ENCODE measurements at places on chromosomes 12 and 14.

DNA sequence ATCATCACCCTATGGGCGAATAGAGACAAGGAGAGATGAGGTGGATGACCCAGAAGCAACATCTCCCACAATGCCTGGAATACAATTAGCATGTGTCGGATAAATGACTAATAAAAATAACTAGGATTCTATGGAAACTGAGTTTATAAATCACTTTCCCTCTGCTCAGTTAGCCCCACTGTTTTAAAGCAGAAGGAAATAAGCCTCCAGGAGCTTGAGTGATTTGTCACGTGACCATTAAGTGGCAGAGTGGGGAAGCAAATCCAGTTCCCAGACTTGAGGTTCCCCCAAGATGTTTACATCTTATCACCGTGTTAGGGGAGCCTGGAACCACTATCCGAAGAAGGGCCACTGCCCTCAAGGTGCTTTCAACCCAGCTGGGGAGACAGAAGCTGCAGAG lies 136.5 kb upstream of the CCND2 start:
- DNase-seq, result no peak

DNA sequence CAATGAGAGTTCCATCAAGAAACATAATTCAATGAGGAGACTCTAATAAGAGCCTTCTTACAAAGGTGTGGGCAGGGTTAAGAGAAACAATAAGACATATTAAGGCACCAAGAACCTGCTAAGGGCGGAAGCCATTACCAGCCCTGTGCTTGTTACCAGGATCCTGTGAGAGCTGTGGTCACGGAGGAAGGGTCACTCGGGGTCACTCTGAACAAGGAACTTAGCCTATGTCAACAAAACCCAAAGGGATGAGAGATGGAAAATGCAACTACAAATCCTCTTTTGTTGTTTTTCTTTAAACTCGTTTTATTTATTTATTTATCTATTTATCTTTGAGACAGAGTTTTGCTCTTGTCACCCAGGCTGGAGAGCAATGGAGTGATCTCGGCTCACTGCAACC lies 460.4 kb upstream of the CCDC196 start:
- DNase-seq, result no peak

GRCh38 chr14:70988452-70988851 lies 81.2 kb downstream of the PCNX1 start:
- DNase-seq, result peak; percentile 34

- DNase-seq, result no peak
These were observed 17.9 kb downstream of the DERA start for GRCh38 chr12:15928870-15929571.

DNA sequence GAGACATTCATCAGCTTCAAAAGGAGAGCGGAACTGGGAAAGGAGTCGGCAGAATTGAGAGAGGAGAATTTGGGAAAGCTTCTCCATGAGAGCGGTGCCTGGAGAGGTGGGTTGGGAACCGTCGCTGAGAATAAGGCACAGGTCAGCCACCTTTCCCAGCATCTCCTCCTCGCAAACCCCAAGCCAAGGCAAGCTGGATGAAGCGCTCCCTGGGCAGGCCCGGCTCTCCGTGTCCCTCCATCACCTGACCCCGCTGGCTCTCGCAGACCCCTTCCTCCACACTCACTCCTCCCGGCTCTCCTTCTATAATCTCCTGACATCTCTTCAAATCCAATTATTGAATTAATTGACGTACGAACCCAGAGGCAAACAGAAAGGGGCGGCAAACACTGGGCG lies 18.9 kb upstream of the ATP5MC2 start:
- DNase-seq, result no peak

- no peak for DNase-seq
These were observed 70.1 kb upstream of the GPATCH2L start for GRCh38 chr14:76081642-76082041.

GRCh38 chr12:61355105-61355504 lies 905.1 kb upstream of the USP15 start:
- DNase-seq, result no peak

DNA sequence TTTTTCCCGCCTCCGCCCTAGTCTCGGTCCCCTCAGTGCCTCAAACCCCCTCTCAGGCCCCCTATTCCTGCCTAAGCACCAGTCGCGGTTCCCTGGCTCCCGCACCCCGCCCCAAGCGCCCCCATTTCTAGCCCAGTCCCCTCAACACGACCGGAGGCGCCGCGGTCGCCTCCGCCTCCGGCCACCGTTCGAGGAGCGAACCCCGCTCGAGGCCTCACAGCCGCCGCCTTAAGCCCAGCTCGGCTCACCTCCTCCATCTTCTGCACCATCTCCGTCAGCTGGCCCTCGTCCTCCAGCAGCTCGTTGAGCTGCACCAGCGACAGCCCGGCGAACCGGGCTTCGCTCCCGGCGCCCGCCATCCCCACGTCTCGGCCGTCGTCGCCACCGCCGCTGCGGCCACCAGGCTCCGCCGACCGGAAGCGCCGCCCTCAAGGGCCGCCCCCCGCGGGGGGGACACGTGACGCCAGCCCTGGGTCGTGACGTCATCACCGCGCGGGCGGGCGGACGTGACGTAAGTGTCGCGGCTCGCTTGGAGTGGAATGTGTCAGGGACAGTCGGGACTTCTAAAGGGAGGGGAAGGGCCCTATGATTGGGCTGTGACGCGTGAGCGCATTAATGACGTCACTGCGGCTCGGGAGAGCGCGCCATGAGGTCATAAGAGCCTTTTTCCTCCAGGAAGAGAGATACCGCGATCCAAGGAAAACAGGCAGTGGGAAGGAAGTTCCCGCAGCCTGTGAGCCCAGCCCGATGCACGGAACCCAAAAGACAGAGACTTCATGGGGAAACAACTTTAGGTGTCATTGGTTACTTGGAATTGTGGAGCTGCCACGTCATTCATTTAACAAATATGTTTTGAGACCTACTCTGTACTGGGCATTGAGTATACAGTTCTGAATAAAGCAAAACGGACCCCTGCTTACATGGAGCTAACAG lies at the start of gene VPS37B:
VPS37B (minus strand) TSS at position 421 of the 933 bp plus-strand sequence; CDS start at position 359, 62 bp downstream.
- peak; percentile 87 for DNase-seq

- no peak for DNase-seq
These were observed 140.8 kb downstream of the TTC7B start for GRCh38 chr14:90675399-90675798.

DNA sequence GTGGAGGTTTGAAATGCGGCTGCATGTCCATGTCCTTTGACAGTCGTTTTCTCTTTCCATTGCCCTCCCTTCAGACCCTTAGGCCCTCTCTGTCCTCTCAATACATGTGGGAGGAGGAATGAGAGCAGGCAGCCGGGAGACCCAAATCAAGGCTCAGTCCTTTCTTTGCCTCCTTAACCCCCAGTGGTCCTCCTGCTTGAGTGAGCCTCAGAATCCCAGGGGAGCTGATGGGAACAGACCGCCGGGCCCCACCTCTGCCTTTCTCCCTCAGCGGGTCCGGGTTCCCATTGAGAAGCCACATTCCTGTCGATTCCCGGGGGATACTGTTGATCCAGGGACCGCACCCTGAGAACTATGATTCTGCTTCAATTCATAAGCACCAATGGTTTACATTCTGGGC lies 77.9 kb upstream of the RFLNA start:
- no peak for DNase-seq

DNA sequence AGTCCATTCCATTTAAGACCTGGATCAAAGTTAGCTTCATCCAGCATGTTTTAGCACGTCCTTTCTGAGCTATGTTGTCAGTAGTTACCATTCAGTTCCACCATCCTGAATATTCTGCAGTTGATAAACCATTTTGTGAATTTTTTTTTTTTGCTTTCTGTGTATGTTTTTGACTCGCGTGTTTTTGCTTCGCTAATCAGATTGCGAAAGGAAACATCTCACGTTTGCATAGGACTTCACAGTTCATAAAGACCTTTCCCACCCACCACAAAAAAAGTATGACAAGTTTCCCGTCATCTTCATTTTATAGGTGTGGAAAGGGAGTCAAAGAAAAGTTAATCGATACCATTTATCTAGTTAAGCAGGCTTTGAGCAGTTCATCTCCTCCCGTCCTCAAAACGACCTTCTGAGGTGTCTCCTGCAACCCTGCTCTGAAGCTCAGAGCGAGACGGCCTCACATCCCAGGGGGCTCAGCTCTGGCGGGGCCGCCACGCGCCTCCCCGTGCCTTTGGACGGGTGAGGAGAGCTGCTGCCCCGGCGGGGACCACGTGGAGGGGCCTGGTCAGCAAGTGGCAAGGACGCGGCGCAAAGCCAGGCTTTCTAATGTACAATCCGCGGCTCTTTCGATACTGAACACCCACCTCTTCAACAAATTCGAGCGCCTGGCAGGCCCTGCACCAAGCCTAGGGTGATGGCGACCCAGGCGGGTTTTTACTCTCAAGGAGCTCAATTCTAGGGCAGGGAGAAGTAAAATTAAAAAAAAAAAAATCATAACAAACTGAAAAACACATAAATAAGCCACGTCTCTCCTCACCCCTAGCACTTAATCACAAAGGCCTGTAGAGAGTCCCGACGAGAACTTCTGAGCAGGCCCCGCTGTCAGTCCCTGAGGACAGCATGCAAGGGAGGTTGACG lies 988 bp upstream of the TMEM263 start:
- DNase-seq, result no peak

DNA sequence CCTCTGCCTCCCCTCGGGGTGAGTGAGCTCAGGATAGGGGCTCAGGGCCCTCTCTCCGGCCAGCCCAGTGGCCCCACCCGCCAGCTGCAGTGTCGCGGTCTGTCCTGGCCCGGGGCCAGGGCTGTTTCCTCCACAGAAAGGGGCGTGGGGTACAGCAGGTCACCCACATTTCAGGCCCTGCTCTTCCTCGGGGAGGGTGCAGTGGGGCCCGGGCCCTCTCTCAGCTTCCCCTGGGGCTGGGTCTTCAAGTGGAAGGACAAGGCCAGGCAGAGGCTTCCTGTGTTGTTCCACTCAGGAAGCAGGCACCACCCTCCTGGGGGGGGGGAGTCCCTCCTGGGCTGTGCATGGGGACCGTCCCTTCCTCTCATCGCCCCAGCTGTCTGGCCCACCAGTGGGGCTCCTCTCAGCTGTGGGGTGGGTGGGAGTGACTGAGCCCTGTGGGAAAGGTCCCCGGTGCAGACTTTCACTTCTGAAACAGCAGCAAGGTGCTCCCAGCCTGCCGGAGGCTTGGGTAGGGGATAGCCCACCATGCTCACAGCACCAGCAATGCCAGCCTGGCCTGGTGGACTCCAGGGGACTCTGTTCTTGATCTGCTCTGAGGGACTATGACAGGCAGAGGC lies 3.7 kb downstream of the GPR132 start:
- peak; percentile 37 for DNase-seq

DNA sequence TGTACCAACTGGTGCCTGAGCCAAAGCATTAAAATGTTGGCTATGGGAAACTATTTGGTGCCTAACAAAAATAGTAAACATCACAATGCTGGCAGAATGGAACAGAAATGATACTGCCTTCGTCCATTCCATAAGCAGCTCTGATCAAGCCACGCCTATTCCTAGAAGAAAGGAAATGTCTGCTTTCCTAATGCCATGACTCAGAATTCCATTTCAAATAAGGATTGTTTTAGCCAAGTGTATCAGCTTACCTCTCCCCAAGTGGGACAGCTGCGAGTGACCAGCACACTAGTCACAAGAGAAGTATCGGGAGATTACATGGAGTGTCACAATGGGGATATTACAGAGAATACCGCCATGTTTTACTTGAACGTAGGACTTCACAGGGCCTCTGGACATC lies 38.7 kb downstream of the GLT8D2 start:
- no peak for DNase-seq

- no peak for DNase-seq
These were observed 48.0 kb downstream of the ARL6IP4 start for GRCh38 chr12:123028475-123028874.

DNA sequence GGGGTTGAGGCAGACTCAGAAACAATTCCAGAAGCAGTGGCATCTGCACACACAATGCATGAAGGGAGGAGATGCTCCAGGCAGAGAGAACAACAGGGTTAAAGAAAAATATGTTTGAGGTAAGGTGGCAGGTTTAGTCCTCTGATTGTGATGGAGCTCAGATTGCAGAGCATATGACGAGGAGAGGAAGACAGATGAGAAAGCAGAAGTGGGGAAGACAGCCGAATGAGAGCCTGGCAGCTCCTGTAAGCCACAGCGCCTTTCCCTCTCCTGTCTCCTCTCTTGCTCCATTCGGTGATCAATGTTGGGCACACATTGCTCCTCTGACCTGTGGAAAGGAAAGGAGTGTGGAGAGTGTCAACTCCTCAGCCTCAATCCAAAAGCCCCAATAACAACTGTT lies 372.2 kb downstream of the GXYLT1 start:
- DNase-seq, result no peak

DNA sequence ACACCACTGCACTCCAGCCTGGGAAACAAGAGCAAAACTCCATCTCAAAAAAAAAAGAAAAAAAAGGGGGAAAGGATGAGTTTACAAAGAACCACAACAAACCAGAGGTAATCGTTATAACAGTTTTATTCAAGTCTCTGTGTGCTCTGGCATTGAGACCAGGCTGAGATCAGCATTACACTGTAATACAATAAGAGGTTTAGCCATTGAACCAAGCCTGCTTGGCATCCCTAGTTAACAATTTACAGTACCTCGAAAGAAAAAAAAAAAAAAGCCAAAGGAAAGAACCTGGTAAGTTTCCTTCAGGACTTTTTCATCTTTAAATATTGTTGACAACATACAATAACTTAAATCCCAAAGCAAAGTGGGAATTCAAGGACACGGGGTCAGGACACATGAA lies 80.7 kb downstream of the TTC9 start:
- no peak for DNase-seq

- DNase-seq, result no peak
These were observed 215.7 kb downstream of the KIF21A start for GRCh38 chr12:39227218-39227617.

DNA sequence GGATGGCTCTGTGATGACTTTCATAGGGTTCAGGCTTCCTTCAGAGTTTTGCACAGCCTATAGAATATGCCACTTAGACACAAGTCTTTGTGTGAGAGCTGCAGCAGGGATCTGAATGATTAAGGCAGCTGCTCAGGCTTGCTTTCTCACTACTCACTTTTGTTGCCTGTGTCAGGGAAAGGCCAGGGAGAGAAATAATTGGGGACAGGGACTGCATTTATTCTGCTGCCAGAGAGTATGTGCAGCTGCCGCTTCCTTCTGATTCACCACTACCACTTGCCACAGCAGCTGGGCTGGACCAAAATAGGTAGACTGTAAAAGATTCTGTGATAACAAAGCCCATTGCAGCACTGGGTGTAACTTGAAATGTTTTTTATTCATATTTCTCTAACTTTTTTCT lies 49.7 kb downstream of the TRMT5 start:
- DNase-seq, result no peak

- DNase-seq, result no peak
These were observed 217.3 kb downstream of the ADGRD1 start for GRCh38 chr12:131171029-131171428.

Data from CD4-positive, alpha-beta T cell treated with Interleukin-15 for 4 hours (primary cell).